Fibroblast of upper back skin (primary cell): ENCODE measurements at places on chromosomes 11 and 22.

DNA sequence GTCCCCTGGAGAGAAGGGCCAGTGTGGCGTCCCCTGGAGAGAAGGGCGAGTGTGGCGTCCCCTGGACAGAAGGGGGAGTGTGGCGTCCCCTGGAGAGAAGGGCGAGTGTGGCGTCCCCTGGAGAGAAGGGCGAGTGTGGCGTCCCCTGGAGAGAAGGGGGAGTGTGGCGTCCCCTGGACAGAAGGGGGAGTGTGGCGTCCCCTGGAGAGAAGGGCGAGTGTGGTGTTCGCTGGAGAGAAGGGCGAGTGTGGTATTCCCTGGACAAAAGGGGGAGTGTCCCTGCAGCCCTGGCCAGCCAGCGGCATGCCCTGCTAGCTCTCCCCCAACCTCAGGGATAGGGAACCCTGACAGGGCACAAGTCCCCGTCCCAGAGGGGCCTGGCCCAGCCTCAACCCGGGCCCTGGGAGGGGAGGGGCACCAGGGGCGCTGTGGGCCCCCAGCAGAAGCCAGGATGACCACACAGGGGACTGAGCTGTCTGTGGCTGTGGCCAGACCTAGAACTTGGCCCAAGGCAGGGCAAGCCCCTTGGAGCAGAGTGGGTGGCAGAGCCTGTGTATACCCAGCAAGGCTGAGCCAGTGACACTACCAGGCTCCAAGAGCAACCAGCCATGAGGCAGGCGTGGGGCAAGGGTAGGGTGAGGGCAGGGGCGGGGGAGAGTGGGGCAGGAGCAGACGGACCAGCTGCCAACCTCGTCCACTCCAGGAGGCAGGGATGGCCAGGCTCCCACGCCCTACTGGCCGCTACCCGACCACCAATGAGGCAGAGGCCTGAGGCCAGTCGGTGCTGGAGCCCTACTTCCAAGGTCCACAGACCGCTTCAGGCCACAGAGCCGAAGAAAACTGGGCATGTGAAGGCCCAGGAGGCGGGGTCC is 4.2 kb downstream of the HRAS start:
- DNase-seq: no peak

DNA sequence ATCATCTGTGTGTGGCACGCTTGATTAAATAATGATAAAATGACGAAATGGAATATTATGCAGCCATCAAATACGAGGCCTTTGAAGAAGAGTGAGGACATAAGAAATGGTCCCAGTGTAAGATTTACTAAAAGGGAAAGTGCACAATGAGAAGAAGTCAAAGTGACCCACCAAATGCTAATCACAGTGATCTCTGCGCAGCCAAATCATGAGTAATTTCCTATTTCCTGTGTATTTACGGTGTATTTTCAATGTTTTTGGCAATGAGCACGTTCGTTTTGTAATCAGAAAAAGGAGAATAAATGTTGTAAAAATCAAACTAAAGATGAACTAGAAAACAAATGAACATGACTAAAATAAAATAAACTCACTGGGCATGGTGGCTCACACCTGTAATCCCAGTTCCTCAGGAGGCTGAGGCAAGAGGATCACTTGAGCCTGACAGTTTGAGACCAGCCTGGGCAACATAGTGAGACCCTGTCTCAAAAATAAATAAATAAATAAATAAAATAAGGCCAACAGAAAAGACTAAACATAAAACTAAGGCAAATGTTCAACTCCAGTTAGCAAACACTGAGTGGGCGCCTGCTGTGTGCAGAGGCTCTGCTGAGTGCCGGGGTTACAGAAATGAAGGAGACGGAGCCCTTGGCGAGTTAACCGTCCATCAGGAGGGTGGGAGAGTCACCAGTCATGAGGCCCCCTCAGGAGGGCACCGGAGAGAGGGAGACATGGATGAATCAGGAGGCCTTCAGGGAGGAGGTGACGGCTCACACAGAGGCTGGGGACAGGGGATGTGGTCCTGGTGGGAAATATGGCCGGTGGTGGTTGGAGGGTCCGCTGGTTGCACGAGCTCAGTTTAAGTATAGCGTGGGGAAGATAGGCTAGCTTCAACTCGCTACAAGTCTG is 26.0 kb upstream of the CBX7 start:
- no peak for DNase-seq

DNA sequence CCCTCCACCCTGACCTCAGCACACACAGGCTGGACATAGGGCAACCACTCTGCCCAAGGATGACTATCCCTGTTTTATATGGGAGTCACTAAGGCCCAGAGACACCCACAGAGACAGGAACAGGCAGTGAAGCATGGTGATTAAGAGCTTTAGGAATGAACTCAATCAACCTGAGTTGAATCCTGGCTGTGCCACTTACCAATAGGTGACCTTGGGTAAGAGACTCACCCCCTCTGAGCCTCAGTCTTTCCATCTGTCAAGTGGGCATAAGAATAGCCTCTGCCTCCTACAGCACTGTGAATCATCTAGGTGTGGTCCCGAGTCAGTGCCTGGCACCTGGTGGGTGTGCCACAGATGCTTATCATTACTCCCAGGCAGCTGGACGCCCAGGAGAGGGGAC is 6.8 kb downstream of the CRYBB1 start:
- no peak for DNase-seq

GRCh38 chr11:130721023-130721681 is 195.1 kb downstream of the SNX19 start:
- no peak for DNase-seq

DNA sequence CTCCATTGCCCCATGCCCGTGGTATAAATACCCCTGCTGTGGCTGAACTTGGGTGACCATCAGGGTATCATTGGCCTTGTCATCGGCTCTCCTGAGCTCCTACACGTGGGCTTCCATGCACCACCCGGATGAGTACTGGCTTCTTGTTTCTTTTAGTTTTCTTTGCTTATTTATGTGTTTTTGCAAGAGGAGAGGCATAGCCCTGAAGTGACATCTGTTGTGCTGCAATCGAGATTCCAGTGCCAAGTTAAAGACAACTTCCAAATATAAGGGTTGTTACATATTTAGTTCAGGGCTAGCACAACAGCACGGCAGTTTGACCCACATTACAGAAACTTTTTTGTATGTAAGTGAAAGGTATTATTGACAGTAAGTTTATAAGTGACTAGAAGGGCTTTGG is 1087.1 kb downstream of the TBC1D22A start:
- DNase-seq: no peak

DNA sequence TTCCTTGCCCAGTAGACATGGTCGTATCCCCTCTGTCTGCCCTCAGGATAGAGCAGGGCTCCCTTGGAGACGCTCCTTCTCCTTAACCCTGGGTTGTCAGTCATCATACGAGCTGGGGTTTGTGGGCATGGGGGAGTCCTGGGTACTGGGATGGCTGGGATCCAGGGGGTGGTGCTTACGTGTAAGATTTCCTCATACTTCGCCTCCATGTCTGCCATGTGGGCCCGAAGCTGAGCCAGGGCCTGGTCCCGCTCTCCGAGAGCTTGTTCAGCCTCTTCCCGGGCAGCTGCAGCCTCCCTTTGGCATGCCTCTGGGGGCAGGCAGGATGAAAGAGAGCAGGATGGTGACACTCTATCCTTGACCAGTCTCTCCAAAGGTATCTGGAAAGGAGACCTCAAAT is 5.3 kb downstream of the NHERF4 start:
- DNase-seq: no peak

DNA sequence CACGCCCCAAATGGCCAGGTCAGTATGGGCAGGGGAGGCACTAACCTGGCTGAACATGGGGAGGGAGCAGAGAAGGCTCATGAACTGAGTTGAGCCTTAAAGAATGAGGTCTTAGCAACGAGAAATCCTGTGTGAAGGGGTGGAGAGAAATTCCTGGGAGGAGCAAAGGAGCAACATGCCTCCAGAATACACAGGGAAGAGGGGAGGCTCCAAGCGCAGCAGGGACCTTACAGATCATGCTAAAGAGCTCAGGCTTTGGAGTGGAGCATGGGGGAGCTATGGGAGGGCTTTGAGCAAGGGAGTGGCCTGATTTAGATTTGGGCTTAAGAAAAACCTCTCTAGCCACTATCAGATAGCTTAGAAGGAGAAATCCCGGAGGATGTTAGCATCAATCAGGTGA is 88.1 kb downstream of the MN1 start:
- no peak for DNase-seq

DNA sequence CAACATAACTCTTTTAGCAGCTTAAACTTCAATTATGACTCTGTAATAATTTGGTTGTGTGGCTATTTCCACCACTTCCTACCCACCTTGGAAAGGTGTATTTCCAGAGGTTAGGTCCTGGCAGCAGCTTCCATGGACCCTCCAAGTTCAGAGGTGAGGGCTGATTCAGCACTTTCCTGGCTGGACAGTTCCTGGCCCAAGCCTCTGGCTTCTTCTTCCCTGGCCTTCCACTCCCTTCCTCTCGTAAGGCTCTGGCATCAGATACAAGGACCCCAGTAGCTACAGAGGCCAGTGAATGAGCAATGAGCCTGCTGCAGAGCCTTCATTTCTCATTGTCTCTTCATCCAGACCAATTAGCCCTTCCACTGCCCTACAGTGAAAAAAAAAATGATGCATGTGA is 98.1 kb upstream of the KIRREL3 start:
- no peak for DNase-seq

DNA sequence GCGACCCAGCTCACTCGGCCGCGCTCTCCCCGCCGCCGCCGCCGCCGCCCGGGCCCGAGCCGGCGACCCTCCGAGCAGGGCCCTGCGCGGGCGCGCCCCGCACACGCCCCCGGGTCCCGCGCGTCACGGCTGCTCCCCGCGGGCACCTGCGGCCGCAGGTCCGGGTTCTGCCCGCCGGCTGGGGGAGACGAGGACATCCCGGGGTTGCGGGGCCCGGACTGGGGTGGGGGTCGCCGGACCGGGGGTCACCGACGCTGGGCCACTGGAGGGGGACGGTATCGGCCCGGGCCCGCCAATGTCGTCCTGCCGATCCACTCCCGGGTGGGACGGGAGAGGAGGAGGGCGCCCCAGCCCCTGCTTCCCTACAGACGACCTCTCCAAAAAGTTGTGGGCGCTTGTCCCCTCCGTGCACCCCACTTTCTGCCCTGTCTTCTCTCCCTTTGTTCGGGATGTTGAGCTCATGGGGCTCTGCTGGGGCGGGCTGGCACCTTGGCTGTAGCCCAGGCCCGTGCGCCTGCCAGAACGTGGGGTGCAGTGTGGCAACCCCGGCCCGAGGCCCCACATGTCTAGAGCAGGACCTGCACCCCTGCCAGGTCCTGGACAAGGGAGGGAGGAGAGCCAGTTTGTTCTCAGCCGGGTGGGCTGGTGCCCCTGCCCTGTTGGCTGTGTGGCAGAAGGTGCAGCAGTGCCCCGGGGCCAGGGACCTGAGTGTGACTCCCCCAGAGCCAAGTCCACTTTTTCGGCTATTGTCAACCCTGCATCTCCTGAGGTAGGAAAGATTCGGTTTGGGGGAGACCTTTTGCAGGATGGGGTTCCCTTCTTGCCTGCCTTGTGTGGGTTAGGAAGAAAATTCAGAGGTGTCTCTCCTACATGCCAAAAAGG is 40.2 kb upstream of the CELSR1 start:
- DNase-seq: no peak

- no peak for DNase-seq
These were observed 29.9 kb downstream of the CCDC15 start for GRCh38 chr11:124983674-124984511.

GRCh38 chr11:76666408-76666807 is 4.1 kb downstream of the LRRC32 start:
- no peak for DNase-seq

DNA sequence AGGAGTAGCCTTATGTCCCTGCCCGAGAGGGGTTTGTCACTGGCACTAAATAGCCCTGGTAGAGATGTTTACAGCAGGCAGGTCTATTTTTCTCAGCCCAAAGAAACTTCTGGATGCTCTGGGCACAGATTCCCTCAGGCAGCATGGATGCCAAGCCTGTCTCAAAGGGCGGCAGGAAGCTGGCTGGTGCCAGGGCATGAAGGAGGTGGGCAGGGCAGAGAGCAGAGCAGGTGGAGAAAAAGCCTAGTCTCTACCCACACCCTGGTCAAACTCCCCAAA is 4.1 kb upstream of the GAS2L1 start:
- no peak for DNase-seq

- peak; percentile 51 for DNase-seq
These were observed 2.5 kb upstream of the RCOR2 start for GRCh38 chr11:63919267-63920125.

- no peak for DNase-seq
These were observed 20.5 kb upstream of the MPPED1 start for GRCh38 chr22:43391306-43391705.

- peak; percentile 77 for DNase-seq
These were observed 14.4 kb downstream of the IL18BP start for GRCh38 chr11:72012897-72013721.

GRCh38 chr11:116460156-116460920 is 312.4 kb downstream of the BUD13 start:
- no peak for DNase-seq

- no peak for DNase-seq
These were observed 138.4 kb upstream of the DDI1 start for GRCh38 chr11:103898065-103898464.

DNA sequence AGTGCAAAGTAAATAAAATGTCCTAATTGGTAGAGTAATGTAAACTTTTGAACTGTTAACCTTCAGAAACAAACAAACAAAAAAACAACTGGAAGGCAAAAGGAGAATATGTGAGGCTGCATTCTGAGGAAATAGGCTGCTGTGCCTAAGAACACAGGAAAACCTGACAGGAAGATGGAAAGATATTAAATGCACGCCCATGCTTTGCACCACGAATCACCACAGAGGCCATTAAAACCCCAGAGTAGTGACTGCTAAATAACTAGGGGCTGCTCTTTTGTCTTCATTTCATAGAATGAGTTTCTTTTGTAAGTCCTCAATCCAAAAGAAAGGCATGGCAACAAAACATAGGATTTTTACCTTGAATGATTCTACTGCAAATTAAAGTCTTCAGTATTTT is 436.0 kb downstream of the RAB38 start:
- DNase-seq: no peak

DNA sequence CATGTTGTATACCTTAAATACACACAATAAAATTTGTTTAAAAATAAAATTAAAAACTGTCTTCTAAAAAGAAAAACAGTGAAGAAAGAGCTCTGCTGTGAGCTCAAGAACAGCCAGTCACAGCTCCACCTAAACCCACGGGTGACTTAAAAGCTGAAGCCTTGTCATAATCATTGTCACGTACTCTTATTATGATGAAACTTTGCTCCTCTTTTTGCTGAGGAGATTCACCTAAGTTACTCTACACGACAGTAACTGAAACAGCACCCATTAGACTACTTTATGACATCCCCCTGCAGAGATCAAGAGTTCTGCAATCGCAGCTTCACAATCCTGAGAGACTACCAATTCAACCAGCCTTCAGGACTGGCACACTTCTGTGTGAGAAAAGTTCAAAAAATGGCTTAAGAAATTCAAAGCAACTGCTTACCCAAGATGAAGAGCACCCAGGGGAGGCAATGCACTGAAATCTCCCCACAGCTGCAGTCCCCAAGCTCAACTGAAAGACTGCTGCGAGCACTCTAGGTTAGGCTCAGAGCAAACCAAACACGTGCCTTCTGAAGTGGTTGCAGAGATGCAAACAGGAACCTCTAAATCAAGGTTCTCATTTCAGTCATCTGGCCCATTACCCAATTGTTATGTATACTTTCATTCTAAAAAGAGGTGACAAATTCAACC is at the start of gene JAML:
TSS of gene JAML (minus strand) at position 501 of the 678 bp plus-strand sequence. CDS start 10,145 bp downstream, outside the sequence.
- DNase-seq: no peak

GRCh38 chr22:20391222-20391621 is 2.7 kb upstream of the ZNF74 start:
- no peak for DNase-seq

GRCh38 chr11:44188643-44189042 is 93.2 kb downstream of the EXT2 start:
- no peak for DNase-seq

- peak; percentile 26 for DNase-seq
These were observed 904 bp downstream of the SLC35F2 start for GRCh38 chr11:107857550-107858216.

GRCh38 chr11:107648242-107648641 is 57.3 kb downstream of the ELMOD1 start:
- no peak for DNase-seq
